T-cell (primary cell): ENCODE measurements at places on chromosomes 2 and 18. TPM values are rescaled to one million over a fixed set of nuclear protein-coding genes. Genes with fewer than 3 reads are reported as not detected.

- no peaks in the 10 kb centered on the region for H3K36me3 ChIP-seq
- H3K4me1 ChIP-seq: no peaks in the 10 kb centered on the region
- DNase-seq: no peak
- H3K27ac ChIP-seq: no peak overlapping the region
- peaks cover 20% of the 10 kb centered on the region for H3K27me3 ChIP-seq
Observed at GRCh38 chr2:119481501-119482455, 42.5 kb downstream of the SCTR start.

DNA sequence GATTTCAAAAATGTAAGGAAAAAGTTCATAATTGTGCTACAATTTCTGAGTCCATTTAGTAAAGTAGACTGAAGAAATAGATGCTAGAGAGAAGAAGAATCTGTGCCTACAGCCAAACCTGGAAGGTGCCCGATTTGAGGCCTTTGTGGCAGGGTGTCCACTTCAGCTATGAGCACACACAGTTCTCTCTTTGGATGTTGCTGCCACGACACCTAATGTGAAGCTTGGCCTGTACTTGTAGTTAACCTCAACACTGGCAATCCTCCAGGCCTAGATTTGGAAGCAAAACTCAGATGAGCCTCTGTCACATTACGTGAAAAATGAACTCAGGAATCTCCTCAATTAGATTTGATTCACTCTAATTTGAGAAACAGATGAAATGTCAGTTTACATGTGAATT is 90.1 kb upstream of the LRP1B start:
- no peaks in the 10 kb centered on the region for H3K36me3 ChIP-seq
- no peak overlapping the region for H3K27ac ChIP-seq
- no peak overlapping the region for H3K4me3 ChIP-seq
- DNase-seq: no peak
- H3K27me3 ChIP-seq: no peaks in the 10 kb centered on the region
- H3K4me1 ChIP-seq: no peaks in the 10 kb centered on the region

DNA sequence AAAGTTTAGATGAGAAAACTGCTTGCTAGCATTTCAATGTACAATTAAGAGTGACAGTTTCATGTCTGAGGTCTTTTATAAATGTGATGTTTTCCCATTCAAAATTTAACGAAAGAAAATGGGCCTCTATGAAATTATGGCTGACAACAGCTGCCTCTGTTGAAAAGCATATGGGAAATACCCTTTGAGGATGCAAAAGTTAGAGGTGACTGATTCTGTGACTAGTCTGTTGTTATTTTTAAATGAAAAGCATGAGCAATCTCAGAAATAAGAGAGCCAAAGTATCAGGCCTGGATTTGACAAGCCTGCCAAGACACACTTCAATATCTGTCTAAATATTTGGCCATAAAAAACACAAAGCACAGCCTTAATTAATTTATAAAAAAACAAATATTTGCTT is 580.8 kb downstream of the ERBB4 start:
- no peak overlapping the region for H3K27ac ChIP-seq
- no peaks in the 10 kb centered on the region for H3K36me3 ChIP-seq
- DNase-seq: no peak
- H3K4me3 ChIP-seq: no peak overlapping the region
- H3K4me1 ChIP-seq: no peaks in the 10 kb centered on the region

- H3K36me3 ChIP-seq: no peaks in the 10 kb centered on the region
- H3K27me3 ChIP-seq: no peaks in the 10 kb centered on the region
- H3K4me3 ChIP-seq: no peak overlapping the region
- DNase-seq: no peak
- no peaks in the 10 kb centered on the region for H3K4me1 ChIP-seq
- H3K27ac ChIP-seq: no peak overlapping the region
Observed at GRCh38 chr2:223044916-223045700, 6.9 kb upstream of the KCNE4 start.

- no peaks in the 10 kb centered on the region for H3K27me3 ChIP-seq
- H3K36me3 ChIP-seq: no peaks in the 10 kb centered on the region
- H3K4me3 ChIP-seq: no peak overlapping the region
- H3K4me1 ChIP-seq: no peaks in the 10 kb centered on the region
Observed at GRCh38 chr2:126244937-126245336, 411.0 kb upstream of the GYPC start.

DNA sequence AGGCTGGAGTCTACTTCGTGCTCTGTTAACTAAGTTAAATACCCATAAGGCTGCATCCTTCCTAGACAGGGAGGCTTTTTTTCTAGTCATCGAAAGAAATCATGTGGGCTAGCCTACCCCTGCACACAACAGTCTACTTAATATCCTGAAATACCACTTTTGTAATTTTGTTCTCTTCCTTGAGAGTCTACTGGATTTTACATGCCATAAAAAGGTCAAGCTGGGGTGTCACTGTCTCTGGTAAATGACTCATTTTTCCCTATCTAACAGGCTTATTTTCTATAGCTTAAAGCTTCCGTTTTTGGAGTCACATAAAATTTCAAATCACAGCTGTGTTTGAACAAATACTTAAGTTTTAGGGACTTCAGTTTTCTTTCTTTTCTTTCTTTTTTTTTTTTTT is 10.7 kb upstream of the STAM2 start:
- no peak overlapping the region for H3K27ac ChIP-seq
- H3K4me1 ChIP-seq: no peaks in the 10 kb centered on the region
- DNase-seq: no peak
- H3K4me3 ChIP-seq: no peak overlapping the region
- peaks cover 8% of the 10 kb centered on the region for H3K27me3 ChIP-seq

Gene SIX3
- 0.23 TPM for total RNA-seq

- no peaks in the 10 kb centered on the region for H3K27me3 ChIP-seq
- no peak for DNase-seq
- no peak overlapping the region for H3K4me3 ChIP-seq
- H3K4me1 ChIP-seq: no peaks in the 10 kb centered on the region
Observed at GRCh38 chr2:82690757-82691411, 1768.2 kb downstream of the SUCLG1 start.

Gene CAD
- total RNA-seq: 65.4 TPM
